Activated CD4-positive, alpha-beta T cell treated with anti-CD3 and anti-CD28 coated beads for 36 hours (primary cell): ENCODE measurements at places on chromosomes 7 and 10. TPM values are rescaled to one million over a fixed set of nuclear protein-coding genes. Genes with fewer than 3 reads are reported as not detected.

Gene RAB19
- total RNA-seq = 11.3 TPM

Gene MARVELD1
- total RNA-seq = 1.9 TPM

Gene TMEM273
- 28.0 TPM for total RNA-seq

Gene FGFR2
- total RNA-seq = not detected

DNA sequence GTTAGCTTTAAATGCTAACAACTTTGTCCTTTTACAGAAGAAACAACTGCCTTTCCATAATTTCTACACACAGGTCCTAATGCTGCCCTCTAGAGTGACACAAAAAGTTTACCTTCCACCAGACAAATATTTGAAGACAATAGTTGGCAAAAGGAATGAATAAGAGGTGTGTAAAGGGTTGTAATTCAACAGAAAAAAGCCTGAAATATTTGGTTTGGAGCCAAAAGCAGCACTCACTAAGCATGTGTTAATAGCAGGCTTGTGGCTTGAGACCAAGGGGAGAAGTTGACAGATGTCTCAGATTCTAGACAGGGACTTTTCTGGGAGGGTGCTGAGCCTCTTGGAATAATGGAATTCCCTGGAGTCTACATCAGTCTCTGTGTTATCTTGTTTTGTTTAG, 156.2 kb upstream of the GALNT17 start:
- H3K4me1 ChIP-seq = no peaks in the 10 kb centered on the region
- H3K4me3 ChIP-seq = no peak overlapping the region
- H3K27me3 ChIP-seq = peaks cover 2% of the 10 kb centered on the region
- H3K36me3 ChIP-seq = no peaks in the 10 kb centered on the region
- no peak for DNase-seq

GRCh38 chr10:129764011-129764900, 199.8 kb downstream of the EBF3 start:
- H3K4me1 ChIP-seq = no peaks in the 10 kb centered on the region
- H3K4me3 ChIP-seq = no peak overlapping the region
- no peaks in the 10 kb centered on the region for H3K27me3 ChIP-seq
- peaks cover 48% of the 10 kb centered on the region for H3K36me3 ChIP-seq
- no peak overlapping the region for H3K27ac ChIP-seq

DNA sequence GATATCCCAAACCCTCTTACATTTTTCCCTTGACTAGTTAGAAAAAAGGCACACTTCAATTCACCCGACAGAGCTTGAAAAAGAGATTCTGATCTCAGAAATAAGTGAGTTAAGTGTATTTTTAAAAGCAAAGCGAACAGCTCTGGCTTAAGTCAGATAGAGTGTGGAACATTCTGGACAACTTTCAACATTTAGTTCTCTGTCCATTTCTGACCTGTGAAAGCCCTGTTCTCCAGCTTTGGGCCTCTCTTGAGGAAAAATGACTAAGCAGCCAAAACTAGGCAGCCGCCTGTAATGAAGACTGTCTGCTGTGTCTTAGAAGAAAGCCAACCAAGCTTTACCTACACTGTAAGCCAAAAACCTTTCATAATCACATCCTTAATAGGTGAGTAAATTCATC, 50.5 kb downstream of the CDK6 start:
- H3K36me3 ChIP-seq = peaks cover 47% of the 10 kb centered on the region
- no peak overlapping the region for H3K27ac ChIP-seq
- DNase-seq = no peak
- H3K4me1 ChIP-seq = peaks cover 60% of the 10 kb centered on the region
- H3K4me3 ChIP-seq = no peak overlapping the region

DNA sequence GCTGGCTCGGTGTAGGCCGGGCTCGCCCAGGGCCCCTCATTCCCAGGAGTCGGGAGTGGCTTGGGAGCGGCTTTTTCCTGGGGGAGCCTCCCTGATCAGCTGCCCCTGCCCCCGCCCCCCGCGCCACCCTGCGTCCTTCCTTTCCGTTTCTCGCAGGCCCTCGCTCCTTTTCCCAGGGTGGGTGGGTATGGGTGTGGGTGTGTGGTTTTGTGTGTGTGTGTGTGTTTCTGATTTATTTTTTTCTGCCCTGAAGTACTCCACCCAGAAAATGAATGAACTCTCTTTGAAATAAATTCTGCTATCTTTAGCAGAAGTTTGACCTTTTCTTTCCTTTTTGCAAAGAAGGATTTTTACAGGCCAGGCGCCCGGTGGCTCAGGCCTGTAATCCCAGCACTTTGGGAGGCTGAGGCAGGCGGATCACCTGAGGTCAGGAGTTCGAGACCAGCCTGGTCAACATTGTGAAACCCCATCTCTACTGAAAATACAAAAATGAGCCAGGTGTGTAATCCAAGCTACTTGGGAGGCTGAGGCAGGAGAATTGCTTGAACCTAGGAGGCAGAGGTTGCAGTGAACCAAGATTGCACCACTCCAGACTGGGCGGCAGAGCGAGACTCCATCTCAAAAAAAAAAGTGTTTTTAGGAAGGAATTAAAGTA, 30.0 kb upstream of the AP5Z1 start:
- peak overlapping the region; percentile 91 for H3K27ac ChIP-seq
- peak overlapping the region; percentile 68 for H3K4me3 ChIP-seq
- no peaks in the 10 kb centered on the region for H3K27me3 ChIP-seq
- H3K4me1 ChIP-seq = peaks cover 73% of the 10 kb centered on the region
- DNase-seq = no peak

DNA sequence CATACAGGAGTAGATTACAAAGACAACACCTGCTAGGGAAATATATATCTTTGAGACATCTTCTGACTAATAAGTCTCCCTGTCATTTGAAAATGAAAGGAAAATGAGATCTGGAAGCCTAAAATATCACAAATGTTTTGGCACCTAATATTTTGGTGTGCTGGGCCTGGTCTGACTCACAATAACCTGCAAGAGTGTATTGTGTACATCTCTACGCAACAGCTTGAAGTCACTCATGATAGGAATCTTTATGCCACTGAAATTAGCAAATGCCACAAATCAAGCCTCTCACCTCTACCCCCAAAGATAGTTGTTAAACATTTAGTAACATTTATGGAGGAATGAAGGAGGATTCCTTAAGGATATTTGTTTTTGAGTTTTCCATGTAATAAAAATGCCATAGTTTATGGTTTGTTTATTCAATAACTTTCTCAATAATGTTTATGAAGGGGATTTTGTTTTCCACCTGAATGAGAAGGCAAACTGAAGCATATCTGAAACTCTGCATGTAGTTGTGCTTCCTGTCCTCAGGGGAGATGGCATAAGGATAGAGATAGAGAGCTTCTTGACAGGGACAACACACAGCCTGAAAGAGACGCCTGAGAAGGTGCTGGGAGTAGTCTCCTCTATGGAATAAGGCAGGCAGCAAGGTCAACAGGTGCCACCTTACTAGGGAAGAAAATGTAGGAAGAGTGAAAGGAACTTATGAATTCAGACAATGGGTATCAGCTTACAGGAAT, 197.4 kb downstream of the AHR start:
- H3K36me3 ChIP-seq = no peaks in the 10 kb centered on the region
- no peak overlapping the region for H3K27ac ChIP-seq
- DNase-seq = no peak
- H3K4me3 ChIP-seq = no peak overlapping the region
- no peaks in the 10 kb centered on the region for H3K4me1 ChIP-seq
- no peaks in the 10 kb centered on the region for H3K27me3 ChIP-seq

DNA sequence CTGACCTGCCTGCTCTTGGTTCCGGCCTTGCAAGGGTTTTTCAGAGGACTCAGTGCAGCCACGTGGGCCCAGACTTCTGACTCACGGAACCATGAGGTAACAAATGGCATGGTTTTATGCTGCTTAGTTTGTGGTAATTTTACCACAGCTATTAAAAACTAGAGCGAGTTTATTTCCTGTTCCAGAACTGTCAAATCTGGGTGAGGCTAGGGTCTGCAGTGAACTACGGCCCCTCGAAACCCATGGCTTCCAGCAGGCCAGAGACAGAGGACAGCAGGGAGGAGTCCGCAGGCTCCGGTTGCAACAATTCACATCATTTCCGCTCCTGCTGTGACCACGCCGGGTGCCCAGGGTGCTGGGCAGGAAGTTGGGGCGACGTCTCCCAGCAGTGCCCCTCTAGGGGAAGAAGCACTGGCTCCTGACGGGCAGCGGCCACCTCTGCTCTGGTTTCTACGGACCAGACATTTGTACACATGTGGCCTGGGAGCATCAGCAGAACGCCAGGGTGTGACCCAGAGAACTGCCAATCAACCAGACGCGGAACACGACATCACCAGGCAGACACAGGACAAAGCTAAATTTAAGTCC, 74.8 kb downstream of the ADARB2 start:
- no peaks in the 10 kb centered on the region for H3K36me3 ChIP-seq
- peaks cover 15% of the 10 kb centered on the region for H3K27me3 ChIP-seq
- H3K27ac ChIP-seq = no peak overlapping the region
- no peak for DNase-seq

- H3K36me3 ChIP-seq = no peaks in the 10 kb centered on the region
- H3K27me3 ChIP-seq = no peaks in the 10 kb centered on the region
- peak overlapping the region; percentile 2 for H3K27ac ChIP-seq
- no peak overlapping the region for H3K4me3 ChIP-seq
Measured at GRCh38 chr10:110411047-110411410, 86.7 kb upstream of the DUSP5 start.

GRCh38 chr10:132306864-132307751, 642 bp downstream of the STK32C start:
- peak; percentile 59 for DNase-seq
- H3K36me3 ChIP-seq = no peaks in the 10 kb centered on the region
- H3K4me3 ChIP-seq = peak overlapping the region; percentile 84
- H3K27ac ChIP-seq = no peak overlapping the region
- H3K27me3 ChIP-seq = peaks cover 2% of the 10 kb centered on the region

DNA sequence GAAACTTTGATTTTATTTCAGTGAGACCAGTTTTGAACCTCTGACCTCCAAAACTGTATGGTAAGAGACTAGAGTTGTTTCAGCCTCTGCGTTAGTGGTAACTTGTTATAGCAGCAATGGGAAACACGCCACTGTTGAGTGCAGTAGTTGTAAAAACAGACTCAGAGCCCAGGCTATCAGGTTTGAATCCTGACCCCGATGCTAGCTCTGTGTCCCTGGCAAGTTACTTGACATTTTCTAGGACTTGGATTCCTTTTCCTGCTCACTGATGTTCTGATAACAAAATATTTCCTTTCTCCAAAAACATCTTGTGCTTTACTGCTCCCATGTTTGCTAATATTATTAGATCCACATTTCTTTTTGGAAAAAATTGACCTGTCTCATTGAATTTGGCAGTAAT, 131.0 kb downstream of the PLXDC2 start:
- DNase-seq = no peak
- H3K4me1 ChIP-seq = no peaks in the 10 kb centered on the region
- no peaks in the 10 kb centered on the region for H3K27me3 ChIP-seq
- no peaks in the 10 kb centered on the region for H3K36me3 ChIP-seq
- H3K27ac ChIP-seq = no peak overlapping the region

DNA sequence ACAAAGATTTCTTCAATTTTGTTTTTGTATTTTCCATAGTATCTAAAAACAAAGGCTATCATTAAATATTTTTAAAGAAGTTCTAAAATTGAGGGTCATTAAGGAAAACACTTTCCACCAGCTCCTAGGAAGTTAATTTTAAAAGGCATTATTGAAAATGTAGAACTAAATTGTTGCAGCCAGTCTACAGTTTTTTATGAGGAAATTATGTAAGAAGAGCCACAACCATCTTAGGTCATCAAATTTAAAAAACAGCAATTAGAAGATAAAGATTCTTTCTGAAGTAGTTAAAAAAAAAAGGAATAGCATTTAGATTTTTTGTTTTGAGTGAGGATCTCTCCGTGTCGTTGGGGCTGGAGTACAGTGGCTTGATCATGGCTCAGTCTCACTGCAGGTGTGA, 161.7 kb downstream of the NRBF2 start:
- H3K36me3 ChIP-seq = no peaks in the 10 kb centered on the region
- H3K27ac ChIP-seq = no peak overlapping the region

- H3K27me3 ChIP-seq = no peaks in the 10 kb centered on the region
- H3K27ac ChIP-seq = no peak overlapping the region
- H3K36me3 ChIP-seq = no peaks in the 10 kb centered on the region
- H3K4me1 ChIP-seq = no peaks in the 10 kb centered on the region
- no peak for DNase-seq
Measured at GRCh38 chr7:80707318-80707717, 68.9 kb downstream of the CD36 start.

- H3K27ac ChIP-seq = no peak overlapping the region
- no peak for DNase-seq
- H3K4me1 ChIP-seq = no peaks in the 10 kb centered on the region
- no peaks in the 10 kb centered on the region for H3K36me3 ChIP-seq
Measured at GRCh38 chr10:1674501-1674900, 62.8 kb downstream of the ADARB2 start.

- H3K36me3 ChIP-seq = peaks cover 26% of the 10 kb centered on the region
- no peak overlapping the region for H3K4me3 ChIP-seq
- no peaks in the 10 kb centered on the region for H3K4me1 ChIP-seq
- H3K27ac ChIP-seq = no peak overlapping the region
- no peaks in the 10 kb centered on the region for H3K27me3 ChIP-seq
Measured at GRCh38 chr10:60799971-60800650, 21.8 kb downstream of the CDK1 start.

DNA sequence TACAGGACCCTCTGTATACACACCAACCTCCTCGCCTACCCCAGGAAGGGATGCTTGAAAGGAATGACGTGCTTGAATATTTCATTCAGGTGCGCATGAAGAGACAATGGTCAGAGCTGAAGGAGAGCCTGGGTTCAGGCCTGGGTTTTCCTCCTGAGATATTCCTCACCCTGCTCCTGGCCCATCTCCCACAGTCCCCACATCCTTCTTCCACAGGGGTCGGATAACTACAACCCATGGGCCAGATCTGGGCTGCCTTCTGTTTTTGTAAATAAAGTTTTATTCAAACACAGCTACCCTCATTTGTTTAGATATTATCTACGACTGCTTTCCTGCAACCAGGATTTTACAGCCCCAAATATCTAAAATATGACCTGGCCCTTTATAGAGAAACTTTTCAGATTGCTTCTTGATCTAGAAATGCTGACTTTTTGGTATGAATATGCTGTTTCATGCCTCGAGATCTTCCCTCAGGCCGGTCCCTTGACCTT, 1.8 kb upstream of the RADIL start:
- H3K4me1 ChIP-seq = peaks cover 10% of the 10 kb centered on the region
- DNase-seq = no peak
- no peaks in the 10 kb centered on the region for H3K36me3 ChIP-seq
- no peak overlapping the region for H3K4me3 ChIP-seq
- no peak overlapping the region for H3K27ac ChIP-seq

DNA sequence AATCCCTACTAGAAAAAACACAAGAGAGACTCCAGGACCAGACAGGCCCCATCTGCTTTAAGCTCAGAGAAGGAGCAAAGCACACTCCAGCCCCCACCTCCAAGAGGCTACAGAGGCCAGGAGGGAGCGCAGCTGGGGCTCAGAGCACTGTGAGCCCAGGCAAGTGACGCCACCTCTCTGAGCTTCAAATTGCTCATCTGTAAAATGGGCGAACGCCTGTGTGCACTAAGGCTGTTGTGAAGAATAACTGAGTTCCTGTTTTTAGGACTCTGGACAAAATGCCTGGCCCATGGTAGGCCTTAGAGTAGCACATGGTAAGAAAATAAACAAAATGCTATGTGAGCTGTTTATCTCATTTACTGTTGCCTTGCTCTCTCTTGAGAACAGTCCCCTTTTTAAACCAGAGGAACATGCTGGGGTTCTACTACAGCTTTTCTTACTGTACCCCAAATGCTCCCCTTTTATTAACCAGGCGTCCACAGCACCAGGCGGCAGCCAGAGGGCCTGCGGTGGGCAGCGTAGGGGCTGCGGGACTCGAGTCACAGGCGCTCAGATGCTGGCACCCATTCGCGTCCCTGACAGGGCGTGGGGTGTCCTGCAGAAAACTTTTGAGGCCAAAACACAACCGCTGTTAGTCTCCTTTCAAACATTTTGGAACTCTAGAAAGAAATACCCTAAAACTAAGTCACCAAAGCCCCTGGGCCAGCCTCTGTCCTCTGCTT, 103.8 kb downstream of the TAX1BP1 start:
- DNase-seq = no peak
- H3K36me3 ChIP-seq = peaks cover 3% of the 10 kb centered on the region
- H3K27me3 ChIP-seq = no peaks in the 10 kb centered on the region
- no peak overlapping the region for H3K4me3 ChIP-seq
